Activated CD4-positive, alpha-beta T cell treated with anti-CD3 and anti-CD28 coated beads for 36 hours (primary cell): ENCODE measurements at places on chromosomes 7 and 10. TPM values are rescaled to one million over a fixed set of nuclear protein-coding genes. Genes with fewer than 3 reads are reported as not detected.

The TWIST1 gene
- 1.2 TPM for total RNA-seq

The CYP2C19 gene
- not detected for total RNA-seq

The IFIT1 gene
- total RNA-seq: 6.5 TPM

The FGFBP3 gene
- total RNA-seq: 1.5 TPM

The ADARB2 gene
- total RNA-seq: not detected

The SEMA4G gene
- total RNA-seq: 0.84 TPM

The DHX32 gene
- 19.4 TPM for total RNA-seq

The ARMS2 gene
- not detected for total RNA-seq

The CTAGE15 gene
- total RNA-seq: 1.4 TPM

The HOXA3 gene
- total RNA-seq: not detected

The AQP1 gene
- total RNA-seq: 0.16 TPM

The RNLS gene
- total RNA-seq: 4.4 TPM

- no peak for DNase-seq
These were observed 33.0 kb downstream of the TMEM106B start for GRCh38 chr7:12244129-12244528.

DNA sequence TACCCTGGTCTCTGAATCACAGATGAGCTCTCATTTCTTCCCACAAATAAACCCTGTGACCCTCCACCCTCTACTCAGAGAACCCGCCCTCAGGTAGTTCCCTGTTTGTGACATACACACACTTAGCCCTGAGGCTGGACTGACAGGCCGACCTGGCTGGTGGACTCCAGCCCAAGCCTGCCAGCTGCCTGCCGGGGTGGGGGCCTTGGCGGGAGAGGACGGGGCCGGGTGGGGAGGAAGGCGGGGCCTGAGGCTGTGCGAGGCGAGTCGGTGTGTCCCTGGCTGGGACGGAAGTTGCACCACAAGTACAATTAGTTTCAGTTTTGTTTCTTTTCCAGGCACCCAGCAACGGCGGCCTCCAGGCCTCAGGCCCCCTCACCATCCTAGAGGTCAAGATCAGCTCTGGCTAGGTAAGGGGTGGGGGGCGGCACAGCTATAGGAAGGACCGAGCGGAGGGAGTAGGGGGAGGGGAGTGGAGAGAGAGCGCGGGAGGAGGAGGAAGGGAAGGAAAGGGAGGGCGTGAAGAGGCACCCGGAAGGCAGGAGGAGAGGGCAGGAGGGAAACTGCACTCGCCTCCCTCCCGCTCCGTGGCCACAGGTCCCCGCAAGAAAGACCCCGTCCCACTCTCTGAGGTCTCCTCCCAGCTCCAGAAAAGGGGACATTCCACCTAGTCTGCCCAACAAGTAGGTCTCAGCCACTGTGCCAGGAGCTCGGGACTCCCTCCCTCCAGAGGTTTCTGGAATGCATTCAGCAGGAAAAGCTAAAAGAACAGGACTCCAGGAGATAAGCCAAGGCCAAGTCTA, at the start of gene TRIM56:
TRIM56 (plus strand) TSS at position 320 of the 803 bp plus-strand sequence. CDS start 1,832 bp downstream, outside the sequence.
- DNase-seq: peak; percentile 88

GRCh38 chr7:36851382-36851781, 127.1 kb upstream of the AOAH start:
- DNase-seq: peak; percentile 40

DNA sequence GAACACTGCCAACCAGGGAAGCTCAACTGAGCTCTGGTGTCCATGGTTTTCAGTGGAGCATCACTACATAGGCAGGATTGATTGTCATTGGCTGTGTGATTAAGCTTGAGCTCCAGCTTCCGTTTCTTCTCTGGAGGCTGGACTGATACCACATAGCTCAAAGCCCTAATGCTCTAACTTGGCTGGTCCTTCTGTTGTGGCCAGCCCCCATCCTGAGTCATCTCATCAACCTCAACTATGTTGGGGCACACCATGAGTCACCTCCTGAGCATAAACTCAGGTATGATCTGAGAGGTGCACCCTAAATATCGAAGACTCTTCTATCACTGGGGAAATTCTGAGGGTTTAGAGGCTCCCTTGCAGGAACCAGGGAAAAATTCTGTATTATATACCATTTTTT, 114.5 kb upstream of the INHBA start:
- DNase-seq: peak; percentile 15

DNA sequence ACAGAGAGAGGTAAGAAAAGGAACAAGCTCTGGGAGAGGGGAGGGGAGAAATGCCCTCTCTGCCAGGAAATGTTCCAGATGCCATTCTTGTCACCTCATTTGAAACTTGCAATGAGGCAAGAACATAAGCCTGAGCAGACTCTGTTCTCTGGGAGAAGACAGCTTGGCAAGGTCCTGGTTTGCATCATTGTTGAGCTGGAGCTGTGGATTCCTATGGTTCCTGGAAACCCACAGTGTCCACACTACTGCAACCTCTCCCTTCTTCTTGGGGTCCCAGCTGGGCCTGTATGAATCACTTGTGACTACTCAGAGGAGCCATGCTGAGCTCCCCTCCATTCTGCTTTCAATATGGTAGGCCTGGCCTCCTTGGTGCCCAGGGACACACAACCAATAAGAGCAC, 60.8 kb upstream of the HECTD2 start:
- DNase-seq: no peak

GRCh38 chr10:28996947-28997551, 291.8 kb upstream of the LYZL1 start:
- DNase-seq: no peak

GRCh38 chr7:24531255-24531654, 42.0 kb upstream of the PALS2 start:
- DNase-seq: no peak

- no peak for DNase-seq
These were observed 211.2 kb downstream of the SEMA3D start for GRCh38 chr7:84975586-84976185.

- DNase-seq: peak; percentile 18
These were observed 219.3 kb upstream of the MKLN1 start for GRCh38 chr7:131108212-131108940.

GRCh38 chr10:61742812-61743211, 80.1 kb downstream of the CABCOCO1 start:
- DNase-seq: no peak

- no peak for DNase-seq
These were observed 144.2 kb downstream of the HDAC9 start for GRCh38 chr7:18639711-18640110.

GRCh38 chr10:26432938-26433337, 5.2 kb upstream of the APBB1IP start:
- no peak for DNase-seq

- DNase-seq: no peak
These were observed 29.4 kb downstream of the CLRN3 start for GRCh38 chr10:127863231-127863825.

GRCh38 chr10:100370714-100371481, 23.9 kb downstream of the SCD start:
- peak; percentile 83 for DNase-seq

GRCh38 chr10:90032519-90032918, 331.1 kb downstream of the KIF20B start:
- no peak for DNase-seq

DNA sequence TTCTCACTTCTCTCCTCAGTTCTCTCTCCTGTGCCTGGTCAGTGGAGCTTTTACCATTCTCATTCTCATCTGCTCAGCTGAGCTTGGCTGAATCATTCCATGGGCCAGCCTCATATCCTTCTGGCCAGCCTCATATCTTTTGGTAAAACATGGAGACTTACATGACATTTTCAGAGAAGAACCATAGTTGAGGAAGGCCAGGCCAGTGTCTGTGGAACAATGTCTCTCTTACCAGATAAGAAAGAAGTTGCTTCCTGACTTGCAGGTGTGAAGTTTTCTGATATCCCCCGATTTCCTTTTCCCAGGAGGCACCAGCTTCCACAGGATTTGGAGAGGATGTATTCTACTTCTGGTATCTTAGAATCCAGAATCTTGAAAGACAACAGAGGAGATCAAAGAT, 24.7 kb downstream of the ST7 start:
- no peak for DNase-seq

GRCh38 chr10:75430000-75430763, 1.2 kb upstream of the LRMDA start:
- no peak for DNase-seq

GRCh38 chr7:132930881-132931280, 151.0 kb downstream of the CHCHD3 start:
- DNase-seq: no peak

DNA sequence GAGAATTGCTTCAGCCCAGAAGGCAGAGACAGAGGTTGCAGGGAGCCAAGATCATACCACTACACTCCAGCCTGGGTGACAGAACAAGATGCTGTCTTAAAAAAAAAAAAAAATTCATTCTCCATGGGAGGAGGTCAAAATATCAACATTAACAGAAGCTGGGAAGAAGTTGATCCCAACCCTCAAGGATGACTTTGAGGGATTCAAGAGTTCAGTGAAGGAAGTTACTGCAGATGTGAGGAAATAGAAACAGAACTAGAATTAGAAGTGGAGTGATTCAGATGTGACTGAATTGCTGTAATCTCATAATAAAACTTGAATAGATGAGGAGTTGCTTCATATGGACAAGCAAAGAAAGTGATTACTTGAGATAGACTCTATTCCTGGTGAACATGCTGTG, 19.7 kb upstream of the RPEL1 start:
- no peak for DNase-seq

DNA sequence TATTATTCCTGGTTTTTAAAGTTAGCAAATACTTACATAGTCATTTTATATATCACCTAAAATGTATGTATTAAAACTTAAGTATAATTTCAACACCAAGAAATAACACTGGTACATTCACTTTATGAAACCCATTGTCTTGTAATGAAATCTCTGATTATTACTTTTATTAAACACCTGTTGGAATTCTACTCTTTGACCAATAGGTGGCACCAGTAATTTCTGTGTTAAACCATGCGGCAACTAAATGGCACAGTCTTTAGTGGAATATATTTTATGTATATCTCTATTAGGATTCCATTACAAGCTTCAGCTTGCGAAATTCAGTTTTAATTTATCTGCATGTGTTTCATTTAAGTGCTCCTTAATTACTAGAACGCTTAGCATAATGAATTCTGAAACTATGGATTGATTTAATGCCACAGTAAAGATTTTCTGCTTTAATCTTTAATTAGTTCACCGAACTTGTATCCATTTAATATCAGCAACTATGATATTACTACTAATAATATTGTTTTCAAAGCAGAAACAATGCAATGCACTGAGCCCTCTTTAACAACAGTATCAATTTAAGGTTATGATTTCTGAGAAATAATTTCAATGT, 181.3 kb downstream of the MAGI2 start:
- DNase-seq: no peak

- DNase-seq: no peak
These were observed 161.1 kb upstream of the RHEB start for GRCh38 chr7:151680810-151681209.

GRCh38 chr7:47609803-47610452, 28.0 kb upstream of the TNS3 start:
- DNase-seq: no peak

DNA sequence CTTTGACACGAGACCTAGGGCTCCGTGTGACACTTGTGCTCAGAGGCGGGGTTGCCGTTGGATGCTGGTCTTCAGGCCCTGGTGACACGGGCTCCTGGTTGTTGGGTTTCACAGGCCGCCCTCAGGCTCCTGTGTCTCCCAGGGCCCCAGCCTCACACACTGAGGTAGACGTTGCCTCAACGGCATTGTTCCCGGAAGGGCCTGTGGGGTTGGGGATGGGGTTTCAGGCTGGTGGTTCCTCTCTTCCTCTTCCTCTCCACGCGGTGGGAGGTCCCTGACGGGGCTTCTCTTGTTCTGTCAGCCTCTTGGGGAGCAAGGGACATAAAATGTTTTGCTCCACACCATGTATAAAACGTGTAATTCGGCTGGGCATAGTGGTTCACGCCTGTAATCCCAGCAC, 125.1 kb downstream of the TRRAP start:
- no peak for DNase-seq

DNA sequence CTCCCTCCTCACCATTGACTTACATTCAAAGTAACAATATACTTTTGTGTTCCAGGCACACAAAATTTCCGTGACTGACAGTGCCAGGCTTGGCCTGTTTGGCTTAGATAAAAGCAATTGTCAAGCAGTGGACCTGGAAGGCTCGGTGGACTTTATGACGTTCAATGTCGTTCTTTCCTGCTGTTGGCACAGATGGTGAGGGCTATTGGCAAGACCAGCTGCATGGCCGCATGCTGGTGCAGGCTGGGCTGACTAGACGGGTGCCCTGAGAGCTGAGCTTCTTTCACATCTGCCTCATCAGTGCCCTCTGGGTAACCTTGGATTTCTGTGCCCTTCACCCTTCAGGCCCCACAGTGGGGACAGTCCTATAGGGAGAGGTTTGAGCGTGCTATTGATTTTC, 45.2 kb downstream of the WIPF3 start:
- DNase-seq: no peak

DNA sequence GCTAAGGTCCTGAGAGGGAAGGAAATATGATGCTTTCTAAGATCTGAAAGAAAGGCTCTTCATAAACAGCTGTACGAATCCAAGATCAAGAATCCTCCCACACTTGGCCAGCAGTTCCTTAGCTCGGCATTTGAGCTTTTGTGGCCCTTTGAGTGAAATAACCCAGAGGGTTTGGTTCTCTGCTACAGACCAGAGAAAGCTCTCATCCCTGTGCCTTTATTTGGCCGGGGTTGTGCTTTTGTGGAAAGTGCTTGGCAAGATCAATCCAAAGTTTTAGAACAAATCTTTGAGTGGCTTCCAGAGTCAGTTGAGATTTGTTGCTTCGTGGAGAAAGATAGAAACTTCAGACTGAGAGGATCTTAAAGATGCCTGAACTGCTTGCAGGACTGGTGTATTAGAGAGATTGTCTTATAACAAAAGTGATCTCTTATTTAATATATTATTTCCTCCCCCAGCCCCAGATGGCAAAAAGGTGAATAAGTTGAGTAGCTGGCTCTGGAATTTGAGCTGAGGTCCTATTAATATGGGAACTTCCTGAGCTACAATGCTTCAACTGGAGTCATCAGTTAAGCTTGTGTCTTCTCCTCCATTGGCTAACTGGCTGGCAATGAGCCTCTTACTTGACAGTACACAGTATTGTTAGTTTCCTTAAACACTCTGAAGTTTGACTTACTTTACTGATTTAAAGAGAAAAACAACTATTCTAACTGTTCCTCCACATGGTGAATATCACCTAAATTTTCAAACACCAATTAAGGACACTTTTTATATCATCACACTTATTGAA, 687.3 kb downstream of the MAGI2 start:
- DNase-seq: no peak

- DNase-seq: peak; percentile 56
These were observed 5.0 kb downstream of the ZYX start for GRCh38 chr7:143385891-143386781.

DNA sequence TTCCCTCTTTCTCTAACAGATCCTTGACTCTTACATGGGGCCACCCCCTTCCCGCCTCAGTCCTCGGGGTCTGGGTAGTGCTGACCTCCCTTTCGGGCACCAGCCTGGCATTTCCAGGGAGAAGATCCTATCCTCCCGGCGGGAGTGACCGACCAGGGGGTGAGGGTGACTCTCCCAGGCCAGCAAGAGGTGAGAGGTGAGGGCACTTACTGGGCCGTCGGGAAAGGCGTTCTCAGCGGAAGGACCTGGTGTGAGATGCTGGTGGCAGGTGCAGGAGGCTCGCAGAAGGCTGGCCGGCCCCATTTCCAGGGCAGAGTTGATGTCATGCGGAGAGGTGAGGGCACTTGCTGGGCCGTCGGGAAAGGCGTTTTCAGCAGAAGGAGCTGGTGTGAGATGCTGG, 4.2 kb upstream of the FOXL3 start:
- DNase-seq: no peak

GRCh38 chr10:19451937-19452336, 364.3 kb upstream of the PLXDC2 start:
- no peak for DNase-seq

GRCh38 chr10:4307910-4308309, 518.1 kb upstream of the AKR1E2 start:
- DNase-seq: no peak

GRCh38 chr7:37446371-37446770, 2.3 kb downstream of the ELMO1 start:
- no peak for DNase-seq
